Activated naive CD8-positive, alpha-beta T cell treated with anti-CD3 and anti-CD28 coated beads, Interleukin-2, amount 50 U/mL, for 16 hours (primary cell): ENCODE measurements at places on chromosomes 3 and 15.

GRCh38 chr3:132174500-132174899, 139.7 kb upstream of the CPNE4 start:
- DNase-seq = no peak

GRCh38 chr3:195102609-195103467, 168.1 kb downstream of the XXYLT1 start:
- no peak for DNase-seq

DNA sequence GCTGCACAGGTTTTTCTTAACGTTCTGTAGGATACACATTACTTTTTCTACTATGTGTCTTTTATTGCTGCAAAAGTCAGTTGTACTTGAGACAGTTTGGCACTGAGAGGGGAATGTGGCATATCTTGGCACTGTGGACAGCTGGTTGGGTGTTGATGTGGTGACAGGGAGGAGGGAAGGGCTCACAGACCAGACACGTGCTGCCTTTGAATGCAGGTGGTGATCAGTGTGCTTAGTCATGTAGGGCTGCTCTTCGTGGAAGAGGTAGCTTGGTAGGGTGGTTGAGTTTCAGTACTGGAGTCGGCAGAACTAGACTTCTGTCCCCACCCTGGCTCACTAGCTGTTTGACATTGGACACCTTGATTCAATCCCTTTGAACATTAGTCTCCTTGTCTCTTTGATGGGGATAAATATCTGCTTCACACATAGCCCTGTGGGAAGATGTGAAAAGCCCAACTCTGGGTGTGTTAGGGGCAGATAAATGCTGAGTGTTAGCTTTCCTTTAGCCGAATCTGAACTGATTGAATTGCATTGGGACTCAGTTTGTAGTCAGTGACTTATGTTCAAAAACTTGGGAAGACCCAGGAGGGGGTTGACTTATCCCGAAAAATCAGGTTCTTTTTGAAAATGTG, 108.4 kb downstream of the PTPRG start:
- DNase-seq = no peak

DNA sequence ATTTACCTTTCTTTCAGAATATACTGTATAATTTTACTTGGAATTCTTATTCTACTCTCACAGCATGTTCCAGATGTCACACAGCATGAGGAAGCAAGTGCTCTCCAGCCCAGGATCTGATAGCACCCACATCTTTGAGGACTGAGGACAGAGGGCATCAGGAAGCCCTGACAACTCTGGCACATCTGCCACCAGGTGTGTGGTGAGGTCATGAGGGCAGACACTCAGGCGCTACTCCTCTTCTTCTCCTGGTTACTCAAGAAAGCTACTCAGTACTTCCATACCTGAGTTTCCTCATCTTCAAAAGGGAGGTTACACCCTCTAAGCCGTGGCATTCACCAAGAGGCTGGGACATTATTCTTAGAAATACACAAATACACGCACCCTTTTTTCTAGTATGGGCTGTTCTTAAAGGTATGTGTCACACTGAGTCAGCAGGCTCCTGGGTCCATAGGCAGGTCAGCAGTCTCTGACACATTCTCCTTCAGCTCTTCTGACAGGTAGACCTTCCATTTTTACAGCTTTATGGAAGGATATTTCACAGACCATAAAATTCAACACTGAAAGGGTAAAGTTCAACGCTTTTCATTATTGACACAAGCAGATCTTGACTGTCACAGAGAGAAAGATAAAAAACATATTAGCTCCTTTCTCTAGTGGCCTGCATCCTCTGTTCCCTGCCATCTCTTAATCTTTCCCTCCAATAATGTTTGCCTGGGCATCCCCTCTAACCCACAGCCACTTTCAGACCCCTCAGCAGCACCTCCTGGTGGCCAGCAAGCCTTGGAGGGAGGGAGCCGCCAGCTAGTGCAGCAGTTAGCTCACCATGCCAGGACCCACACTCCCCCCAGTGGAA, 103.2 kb upstream of the TJP1 start:
- DNase-seq = no peak

DNA sequence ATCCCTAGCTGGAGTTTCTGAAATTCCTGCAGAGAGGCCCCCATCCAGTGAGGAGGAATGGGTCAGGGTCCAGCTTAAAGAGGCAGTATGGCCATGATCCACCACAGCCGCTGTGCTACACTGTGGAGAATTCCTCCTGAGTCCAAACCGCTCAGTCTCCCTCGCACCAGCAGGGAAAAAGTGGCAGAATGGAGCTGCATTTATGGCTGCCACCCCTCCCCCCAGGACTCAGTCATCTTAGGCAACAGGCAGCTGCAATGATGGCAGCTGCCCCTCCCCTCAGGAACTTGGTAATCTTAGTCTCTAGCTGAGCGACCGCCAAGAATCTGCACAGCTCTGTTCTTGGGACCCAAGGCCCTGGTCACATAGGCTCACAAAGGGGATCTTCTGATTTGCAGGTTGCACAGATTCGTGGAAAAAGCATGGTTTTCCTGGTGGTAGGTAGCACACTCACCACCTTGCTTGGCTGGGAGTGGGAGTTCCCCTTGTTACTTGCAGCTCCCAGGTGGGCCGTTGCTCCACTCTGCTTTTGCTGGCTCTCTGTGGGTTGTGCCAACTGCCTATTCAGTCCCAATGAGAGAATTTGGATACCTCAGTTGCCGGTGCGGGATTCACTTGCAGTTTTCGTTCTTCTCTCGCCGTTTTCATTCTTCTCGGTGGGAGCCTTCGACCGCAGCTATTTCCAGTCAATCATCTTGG, 204.1 kb downstream of the STXBP5L start:
- no peak for DNase-seq
